ENCODE measurements at places on chromosomes 7 and 10.

GRCh38 chr7:143510854-143511592 is 33.4 kb downstream of the TAS2R41 start:
- no peak for DNase-seq

DNA sequence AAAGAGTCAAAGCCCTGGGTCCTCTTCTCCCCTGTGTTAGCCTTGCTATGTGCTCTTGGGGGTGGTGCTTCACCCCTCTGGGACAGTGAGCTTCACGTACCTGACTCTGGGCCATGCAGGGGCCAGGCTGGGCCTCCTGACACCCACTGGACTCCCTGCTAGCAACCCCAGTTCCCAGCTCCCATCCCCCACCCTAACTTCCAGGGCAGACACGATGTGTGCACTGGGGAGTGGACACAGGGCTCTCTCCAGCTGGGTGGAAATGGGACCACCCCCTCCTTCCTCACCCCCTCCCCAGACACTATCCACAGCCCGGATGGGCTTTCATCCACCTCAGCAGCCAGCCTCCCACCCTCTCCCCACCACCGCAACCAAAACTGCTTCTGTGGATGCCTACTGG is 113.0 kb upstream of the ZNF479 start:
- no peak for DNase-seq

GRCh38 chr10:76774987-76775603 is 862.5 kb downstream of the KCNMA1 start:
- DNase-seq, result no peak

GRCh38 chr7:115009736-115010440 is 88.0 kb downstream of the MDFIC start:
- DNase-seq, result no peak

GRCh38 chr7:122383934-122384333 is 79.4 kb upstream of the FEZF1 start:
- DNase-seq, result no peak

GRCh38 chr7:30852308-30852684 is 59.4 kb upstream of the AQP1 start:
- no peak for DNase-seq

GRCh38 chr7:3218411-3219225 is 82.4 kb upstream of the SDK1 start:
- no peak for DNase-seq

GRCh38 chr10:104441329-104442000 is 87.8 kb downstream of the CFAP58 start:
- no peak for DNase-seq

DNA sequence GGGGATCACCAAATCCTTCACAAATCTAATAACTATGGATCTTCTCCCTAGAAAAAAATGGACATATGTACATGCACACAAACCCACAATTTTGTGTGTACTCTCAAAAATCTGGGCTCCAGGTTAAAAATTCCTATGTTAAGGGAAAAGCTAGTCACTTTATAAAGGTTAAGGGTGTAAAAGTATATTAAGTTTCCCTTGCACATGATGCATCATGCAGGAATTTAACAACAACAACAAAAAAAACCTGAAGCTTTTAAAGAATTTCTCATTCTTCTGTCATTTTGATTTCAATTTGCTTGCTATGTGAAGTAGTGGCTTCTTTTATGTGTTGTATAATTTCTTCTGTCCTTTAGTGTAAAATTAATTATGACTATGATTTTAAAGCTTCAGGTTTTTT is 123.7 kb downstream of the CNOT4 start:
- DNase-seq, result no peak

DNA sequence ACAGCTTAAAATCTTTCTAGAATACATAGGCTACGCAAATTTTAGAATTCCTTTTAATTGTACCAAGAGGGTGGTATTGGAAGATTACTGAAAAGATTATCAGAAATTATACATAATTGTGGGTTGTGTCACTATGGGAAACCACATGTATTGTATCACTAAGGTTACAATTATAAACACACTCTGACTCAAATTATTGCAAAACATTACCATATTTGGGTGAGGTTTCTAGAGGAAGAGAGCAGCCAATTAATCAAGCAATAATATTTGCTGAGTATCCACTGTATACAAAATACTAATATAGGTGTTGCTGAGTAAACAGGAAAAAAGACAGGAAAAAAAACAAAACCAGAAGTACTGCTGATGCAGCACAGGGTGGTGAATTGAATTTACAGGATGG is 3.1 kb upstream of the CAPZA2 start:
- no peak for DNase-seq

DNA sequence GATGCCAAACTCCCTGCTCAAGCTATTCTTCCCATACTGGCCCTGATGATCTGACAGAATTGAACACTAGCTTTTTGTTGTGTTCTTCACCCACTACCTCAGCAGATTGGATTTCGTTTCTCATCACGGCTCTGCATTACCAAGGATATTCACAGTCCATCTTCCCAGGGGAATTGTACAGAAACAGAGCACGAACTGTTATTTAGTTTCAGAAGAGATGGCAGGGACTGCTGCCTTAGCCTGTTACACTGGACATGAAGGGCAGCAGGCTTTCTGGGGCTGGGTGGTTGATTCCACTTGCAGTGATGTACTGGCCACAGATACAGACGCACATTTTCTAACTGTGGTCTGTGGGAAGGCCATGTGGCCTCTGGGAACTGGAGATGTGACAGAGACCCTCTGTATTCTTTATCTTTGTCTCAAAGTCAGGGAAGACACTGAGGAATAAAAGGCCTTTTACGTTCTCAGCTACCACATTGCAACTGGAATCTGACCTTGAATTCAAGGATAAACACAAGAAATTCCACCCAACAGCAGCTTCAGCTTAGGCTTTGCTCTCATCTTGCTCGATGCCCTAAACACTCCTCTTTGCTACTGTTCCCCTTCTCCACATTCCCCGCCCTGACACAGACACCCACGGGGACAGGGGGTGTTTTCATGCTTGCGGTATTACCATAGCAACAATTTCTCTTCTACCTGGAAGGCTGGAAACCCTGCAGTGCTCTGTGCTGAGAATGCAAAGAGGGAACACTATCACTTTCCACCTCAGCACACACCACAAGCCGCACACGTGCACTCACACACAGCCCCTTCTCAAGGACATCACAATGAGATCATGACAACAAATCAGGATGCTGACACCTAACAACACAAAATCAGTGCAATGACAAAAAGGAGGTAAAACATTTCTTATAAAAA is 81.7 kb downstream of the RNF216 start:
- peak; percentile 15 for DNase-seq

DNA sequence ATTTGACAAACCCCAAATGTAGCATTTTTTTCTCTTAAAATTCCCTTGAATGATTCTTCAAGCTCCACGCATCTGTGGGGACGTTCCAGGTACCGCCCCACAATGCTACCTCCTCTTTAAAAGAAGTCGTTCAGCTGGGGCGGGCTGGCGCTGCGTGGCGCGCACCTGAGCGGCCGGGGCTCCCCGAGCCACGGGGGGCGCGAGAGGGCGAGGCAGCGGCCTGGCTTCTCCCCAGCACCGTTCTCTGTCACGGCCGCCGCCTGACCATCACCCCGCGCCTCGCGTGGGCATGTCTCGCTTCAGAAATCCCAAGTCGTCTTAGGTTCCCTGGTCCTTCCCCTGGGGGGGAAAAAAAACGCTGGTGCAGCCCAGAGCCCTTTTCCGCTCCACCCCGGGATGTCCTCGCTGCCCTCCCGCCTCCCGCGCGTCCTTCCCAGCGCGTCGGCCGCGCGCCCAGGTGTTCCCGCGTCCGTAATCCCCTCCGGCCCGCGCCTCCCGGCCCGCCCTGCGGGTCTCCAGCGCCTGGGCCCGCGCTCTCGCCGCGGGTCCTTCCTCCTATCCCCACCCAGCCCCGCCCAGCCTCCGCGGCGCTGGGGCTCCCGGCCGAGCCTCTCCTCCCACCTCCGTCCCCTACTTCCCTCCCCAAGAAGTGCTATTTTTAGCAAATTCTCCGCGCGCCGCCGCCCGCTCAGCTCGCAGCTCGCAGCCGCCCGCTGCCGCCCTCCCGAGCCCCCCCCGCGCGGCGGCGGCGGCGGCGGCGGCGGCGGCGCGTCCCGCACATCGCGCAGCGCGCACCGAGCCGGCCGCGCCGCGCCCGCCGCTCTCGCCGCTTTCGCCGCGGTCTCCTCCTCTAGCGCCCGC is 58.7 kb upstream of the PRPS1L1 start:
- DNase-seq, result peak; percentile 44

DNA sequence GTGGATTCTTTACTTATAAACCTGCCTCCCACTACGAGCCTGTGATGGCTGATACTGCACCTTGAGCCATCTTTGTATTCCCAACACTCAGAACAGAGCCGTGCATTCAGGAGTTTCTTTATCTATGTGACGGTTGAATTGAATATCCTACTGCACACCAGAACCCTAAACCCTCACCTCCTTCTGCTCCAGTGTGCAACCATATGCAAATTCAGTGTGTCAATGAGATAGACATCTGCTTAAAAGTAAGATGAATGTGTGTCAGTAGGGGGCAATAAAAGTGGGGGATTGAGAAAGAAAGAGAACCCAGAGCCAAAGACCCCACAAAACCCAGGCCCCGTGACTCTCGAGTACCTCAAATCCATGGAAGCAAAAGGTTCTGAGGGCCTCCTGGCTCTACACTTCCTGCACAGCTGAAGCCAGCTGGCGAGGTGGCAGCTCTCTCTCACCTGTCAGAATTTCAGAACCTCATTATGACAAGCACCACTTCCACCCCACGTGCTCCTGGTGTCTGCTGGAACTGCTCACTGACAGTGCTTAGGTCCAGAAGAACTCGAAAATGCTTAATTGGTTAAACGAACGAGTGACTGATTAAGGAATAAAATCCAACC is 143.3 kb upstream of the GPR26 start:
- DNase-seq, result no peak

- no peak for DNase-seq
Observed at GRCh38 chr7:137975768-137976167, 26.1 kb downstream of the CREB3L2 start.

DNA sequence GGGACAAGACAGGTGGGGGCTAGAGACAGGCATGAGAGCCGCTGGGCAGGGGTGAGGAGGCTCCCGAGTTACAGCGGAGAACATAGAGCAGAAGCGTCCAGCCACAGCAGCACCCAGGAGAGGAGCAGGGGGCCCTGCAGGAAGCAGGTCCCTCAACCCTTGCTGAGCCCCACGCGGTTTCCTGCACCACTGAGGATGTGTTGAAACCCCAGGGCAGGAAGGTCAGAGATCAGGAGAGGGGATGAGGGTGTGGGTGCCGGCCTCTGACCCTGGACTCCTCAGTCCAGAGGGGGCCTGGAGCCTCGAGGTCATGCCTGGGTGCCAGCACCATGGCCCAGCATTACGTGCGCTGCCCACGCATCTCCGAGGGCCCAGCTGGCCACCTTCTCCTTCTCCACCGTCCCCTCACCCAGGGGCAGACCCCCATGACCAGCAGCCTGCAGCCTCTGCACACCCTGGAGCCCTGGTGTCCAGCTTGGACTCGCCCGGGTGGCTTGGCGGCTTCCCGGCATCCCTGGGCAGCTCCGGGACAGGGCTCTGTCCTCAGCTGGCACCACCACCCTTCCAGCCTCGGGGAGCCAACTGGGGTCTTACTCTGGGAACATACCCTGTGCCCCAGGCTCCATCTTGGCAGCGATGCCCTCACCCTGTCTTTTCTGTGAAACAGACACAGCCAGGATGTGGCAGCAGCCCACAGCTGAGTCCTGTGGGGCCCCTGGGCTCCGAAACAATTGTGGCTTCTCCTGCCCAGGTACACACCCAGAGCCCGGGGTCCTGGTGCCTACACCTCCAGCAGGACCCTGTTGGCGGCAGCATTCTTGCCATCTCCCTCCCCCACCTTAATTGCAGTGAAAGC is 52.0 kb downstream of the STK32C start:
- DNase-seq, result no peak

DNA sequence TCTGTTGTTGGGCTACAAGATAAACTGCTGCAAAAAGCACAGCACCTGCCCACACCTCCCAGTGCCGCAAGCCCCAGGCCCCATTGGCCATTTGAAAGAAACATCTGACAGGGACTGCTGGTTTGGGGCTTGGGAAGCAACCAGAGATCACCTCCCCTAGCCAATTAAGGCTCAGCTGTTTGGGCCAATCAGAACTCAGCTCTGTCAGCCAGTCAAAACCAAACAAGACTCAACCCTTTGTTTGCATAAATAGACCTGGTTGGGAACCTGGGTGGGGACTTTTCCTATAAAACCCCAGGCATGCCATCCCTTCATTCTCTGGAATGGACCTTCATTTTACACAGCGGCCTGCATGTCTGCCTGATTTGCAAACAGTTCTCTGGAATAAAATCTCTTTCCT is 17.2 kb upstream of the NME8 start:
- no peak for DNase-seq

DNA sequence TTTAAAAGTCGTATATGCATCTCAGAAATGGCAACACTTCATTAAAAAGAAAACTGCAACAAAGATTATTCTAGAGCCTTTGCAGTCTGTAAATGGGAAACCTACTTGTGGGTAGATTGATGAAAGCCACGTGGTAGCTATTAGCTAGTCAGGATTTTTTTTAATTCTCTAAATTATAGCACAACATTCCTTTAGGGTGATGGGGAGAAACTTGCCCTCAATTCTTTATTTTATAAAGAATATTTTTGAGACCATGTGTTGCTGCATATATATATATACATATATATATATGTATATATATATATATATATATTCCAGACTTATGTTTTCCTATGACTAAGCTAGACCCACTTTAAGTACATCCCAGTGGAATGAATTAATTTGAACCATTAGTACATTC is 118.0 kb downstream of the PPP1R3A start:
- no peak for DNase-seq

DNA sequence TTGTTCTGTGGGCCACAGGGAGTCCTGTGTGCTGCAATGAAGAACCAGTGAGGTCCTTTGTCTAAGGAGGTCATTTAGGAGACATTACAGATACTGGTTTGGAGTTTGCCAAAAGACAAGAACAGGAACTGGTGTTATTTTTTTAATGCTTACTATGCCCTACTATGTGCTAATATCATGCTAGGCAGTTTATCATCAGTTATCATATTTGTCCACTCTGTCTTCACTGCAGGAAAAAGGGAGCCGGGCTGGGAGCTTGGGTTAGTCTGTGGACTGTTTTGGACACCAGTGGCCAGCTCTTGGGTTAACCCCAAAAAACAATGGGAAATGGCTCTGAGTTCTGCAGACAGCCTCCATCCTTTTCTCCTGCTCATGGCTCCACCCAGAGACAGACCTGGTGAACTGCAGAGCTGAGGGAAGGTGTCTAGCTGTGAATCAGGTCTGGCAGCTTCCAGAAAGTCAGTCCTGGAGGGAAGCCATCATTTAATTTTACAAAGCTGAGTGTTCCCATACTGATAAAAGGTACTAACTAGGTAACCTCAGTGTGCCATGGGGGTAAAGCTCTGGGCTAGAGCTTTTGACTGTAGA is 101.2 kb upstream of the ZNF746 start:
- peak; percentile 5 for DNase-seq

All from small intestine (tissue), 16 donors.